Fibroblast of the aortic adventitia (primary cell): ENCODE measurements at places on chromosomes 3 and 15.

- no peak for DNase-seq
Measured at GRCh38 chr3:164879201-164879600, 199.1 kb downstream of the SI start.

DNA sequence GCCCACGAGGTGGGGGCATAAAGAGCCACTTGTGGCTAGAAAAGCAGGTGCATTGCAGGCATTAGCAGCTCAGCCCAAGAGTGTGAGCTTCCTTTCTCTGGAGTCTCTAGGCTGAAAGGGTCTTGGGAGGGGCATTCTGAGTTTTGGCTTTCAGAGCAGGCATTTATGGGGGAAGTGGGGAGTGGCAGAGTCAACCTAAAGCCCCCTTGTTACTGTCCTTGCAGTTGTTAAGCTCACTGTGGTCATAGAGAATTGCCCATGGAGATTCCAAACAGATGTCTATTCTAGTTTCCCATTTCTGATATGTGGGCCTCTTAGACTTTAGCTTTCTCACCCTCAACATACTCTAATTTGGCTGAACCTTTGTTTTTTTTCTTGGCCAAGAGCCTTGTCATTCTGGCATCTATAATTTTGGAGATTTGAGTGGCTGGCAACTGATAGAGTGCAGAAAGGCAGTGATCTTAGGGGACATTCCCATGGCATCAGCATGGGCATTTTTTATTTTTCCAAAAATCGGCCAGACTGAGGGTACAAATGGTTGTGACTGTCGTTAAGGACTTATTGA is 217.9 kb downstream of the THSD4 start:
- peak; percentile 15 for DNase-seq

- DNase-seq: no peak
Measured at GRCh38 chr15:63877713-63878271, 44.0 kb upstream of the HERC1 start.

- no peak for DNase-seq
Measured at GRCh38 chr15:51396921-51397320, 55.5 kb downstream of the GLDN start.

- DNase-seq: no peak
Measured at GRCh38 chr3:10341901-10342398, 21.0 kb upstream of the SEC13 start.

GRCh38 chr3:148955544-148956346 is 35.6 kb upstream of the GYG1 start:
- DNase-seq: peak; percentile 98

DNA sequence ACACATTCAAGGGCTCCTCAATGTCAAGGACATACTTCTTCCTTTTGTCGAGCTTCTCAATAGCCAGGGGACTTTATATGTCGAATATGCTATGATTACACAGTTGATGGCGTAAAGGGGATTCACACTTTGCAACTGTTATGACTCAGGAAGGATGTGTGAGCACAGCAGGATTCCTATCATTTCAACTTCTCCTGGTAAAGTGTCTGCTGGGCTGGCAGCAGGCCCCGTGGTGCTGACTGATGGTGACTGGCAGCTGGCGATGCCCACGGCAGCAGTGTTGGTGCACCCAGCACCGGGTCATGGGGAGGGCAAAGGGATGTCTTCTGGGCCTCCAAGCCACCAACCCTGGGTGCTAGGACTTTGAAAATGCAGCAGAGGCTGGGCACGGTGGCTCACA is 44.8 kb upstream of the GNB5 start:
- no peak for DNase-seq

DNA sequence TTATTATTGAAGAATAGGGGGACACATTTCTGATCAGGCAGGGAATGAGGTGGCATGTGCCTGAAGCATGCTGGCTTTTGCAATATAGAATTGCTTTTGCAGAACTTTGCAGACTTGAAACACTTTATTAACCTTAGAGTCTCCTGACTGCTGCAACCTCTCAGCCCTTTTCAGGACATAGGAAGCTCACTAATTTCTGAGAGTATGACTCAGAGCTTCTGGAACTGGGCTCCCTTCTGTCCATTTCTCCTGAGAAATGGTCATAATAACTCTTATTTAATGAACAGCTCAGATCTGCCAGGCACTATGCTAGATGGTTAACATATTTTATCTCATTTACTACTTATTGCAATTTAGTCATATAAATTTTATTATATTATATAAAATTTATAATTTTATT is 38.6 kb upstream of the DGKG start:
- DNase-seq: no peak

DNA sequence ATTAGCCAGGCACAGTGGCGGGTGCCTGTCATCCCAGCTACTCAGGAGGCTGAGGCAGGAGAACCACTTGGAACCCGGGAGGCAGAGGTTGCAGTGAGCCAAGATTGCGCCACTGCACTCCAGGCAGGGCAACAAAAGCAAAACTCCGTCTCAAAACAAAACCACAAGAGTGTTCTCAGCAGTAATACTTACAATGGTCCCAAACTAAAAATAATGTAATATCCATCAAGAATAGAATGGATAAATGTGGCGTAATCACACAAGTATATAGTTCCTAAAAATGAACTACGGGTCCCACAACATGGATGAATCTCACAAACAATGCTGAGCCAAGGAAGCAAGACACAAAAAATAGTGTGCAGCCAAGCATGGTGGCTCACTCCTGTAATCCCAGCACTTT is 39.2 kb downstream of the STAG1 start:
- no peak for DNase-seq

DNA sequence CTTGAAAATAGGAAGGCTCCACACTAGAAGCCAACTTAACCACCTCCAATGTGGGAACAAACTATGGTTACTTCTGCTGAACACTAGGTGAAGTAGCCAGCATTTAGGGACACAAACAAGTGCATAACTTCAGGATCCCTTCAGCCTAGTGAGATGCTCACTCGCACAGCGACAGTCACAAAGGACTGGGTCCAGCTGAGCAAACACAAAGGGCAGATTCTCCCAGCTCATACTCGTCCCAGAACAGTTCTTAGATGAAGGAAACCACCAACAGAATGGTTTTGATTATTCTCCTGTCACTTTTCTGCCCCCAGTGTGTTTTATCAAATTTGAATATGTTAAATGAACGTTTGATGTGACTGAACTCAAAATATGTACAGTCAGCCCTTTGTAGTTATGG is 201.6 kb downstream of the KCNAB1 start:
- DNase-seq: no peak

- DNase-seq: peak; percentile 8
Measured at GRCh38 chr15:76293361-76293760, 17.9 kb downstream of the ETFA start.

DNA sequence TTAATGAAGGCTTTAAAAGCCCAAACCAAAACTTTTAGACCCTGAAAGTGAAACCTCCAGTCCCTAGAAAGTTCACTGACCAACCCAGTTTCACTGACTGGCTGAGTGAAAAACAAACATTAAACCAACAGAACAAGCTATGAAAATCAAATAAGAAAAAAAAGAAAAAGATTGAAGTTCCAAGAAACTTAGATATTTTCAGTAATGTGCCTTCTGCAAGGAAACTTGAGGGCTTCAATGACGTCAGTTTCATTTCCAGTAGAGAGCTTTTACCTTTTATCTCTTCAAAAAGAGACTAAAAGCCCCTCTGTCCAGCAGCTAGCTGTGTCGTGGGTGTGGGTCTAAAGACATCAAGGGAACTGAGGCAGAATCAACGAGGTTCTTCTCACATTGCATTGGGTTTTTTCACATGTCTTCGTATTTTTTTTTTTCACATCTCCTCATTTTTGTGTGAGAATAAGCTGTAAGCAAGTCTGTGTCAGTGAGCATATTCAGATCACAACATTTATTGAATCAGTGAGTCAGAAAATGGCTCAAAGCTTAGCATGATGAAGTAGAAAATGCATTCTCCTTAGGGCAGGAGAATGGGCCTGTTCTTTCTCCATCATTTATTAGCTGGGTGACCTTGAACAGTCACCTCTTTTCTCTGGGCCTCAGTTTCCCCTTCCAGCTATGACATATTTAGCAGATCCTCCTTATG is 54.8 kb upstream of the BCL6 start:
- no peak for DNase-seq

DNA sequence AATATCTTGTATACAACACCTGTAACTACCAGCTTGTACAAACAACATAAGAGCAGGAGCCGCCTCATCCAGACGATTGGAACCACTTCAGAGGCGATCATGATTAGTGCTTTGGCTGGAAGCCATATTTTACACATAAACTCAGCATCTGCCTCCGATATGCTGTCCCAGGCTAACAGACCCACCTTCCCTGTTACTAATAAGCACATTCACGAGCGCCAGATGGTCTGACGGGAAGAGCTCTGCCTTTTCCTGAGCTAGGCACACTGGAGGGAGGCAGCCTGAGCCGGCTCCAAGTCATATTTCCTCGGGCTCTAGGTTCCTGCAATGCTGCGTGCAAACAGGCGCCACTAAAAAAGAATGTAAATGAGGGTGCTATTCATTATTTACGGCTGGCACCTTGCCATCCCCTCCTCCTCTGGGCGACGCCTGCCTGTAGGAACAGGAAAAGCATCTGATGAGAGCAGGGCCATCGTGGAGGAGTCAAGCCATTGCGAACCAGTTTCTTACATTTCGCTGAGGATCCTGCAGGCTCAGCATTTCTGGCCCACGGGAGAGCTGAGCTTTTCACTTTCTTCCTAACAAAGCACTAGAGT is 98.2 kb downstream of the ANXA2 start:
- no peak for DNase-seq

GRCh38 chr15:94457661-94458060 is 226.3 kb downstream of the MCTP2 start:
- DNase-seq: no peak

GRCh38 chr3:29978036-29978435 is 628.4 kb upstream of the TGFBR2 start:
- no peak for DNase-seq

- DNase-seq: no peak
Measured at GRCh38 chr3:72338082-72338941, 509.9 kb downstream of the SHQ1 start.

GRCh38 chr15:43883571-43883970 is 56.8 kb downstream of the WDR76 start:
- no peak for DNase-seq

DNA sequence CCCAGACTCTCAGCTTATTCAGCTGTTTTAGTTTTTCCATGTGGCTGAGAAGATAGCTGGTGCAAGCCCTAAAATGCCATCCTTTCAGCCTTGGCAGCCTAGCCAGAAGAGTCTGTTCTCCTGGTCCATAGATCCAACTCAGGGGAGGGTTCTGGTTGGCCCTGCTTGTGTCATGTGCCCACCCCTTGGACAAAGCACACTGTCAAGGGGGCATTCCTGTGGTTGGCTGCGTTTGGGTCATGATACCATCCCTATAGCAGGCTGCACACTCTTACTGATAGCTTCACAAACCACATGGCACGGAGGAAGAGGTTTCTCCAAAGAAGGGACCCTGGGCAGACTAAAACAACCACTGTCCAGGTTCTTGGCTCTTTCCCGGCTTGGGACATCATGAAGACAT is 8.4 kb upstream of the FSTL1 start:
- no peak for DNase-seq

DNA sequence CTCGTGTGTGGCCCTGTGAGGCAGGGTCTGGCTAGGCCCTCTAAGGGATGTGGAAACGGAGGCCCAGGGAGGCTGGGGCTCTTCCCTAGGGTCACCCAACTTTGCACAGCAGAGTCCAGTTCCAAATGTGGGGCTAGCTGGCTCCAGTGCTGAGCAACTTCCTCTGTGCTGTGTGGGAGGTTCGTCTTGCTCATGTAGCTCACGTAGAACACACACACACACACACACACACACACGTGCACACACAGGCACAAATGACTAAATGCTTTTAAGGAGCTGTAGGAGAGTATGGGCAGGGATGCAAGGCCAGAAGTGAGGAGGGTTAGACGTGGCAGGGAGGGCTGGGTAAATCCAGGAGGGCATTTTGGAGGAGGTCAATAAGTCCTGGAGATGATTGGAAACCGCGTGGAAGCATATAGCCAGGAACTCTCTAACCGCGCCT is 213.8 kb downstream of the RPLP1 start:
- peak; percentile 8 for DNase-seq

DNA sequence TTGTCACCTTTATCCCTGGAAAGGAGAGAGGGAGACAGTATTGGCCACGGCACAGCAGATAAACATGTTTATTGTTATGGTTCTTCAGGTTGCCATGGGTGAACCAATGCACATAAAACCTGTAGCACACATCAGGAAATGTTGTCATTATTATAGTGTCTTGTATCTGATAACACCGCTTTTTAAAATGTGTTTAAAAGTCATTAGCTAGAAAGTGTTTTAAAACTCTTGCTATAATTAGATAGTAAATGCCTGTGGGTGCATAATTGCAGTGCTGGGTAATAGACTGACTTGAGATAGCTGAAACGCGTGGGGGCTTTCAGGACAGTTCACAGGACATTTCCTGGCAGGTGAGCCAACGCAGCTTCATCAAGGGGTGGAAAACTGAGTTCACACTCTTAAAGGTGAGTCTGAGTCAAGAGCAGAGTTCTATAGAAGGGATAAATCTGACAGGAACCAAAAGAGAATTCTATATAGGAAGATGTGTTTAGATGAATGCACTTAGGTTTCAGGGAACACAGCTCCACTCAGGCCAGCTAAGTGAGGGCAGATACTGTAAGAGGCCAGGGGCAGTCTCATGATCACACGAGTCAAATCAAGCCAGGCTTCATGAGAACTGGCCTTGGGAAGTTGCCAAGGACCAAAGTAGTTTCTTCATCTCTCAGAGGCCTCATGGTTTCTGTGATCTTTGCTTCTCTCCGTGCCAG is 35.6 kb upstream of the PPP4R2 start:
- DNase-seq: peak; percentile 84

GRCh38 chr3:151631946-151632345 is 101.8 kb upstream of the AADACL2 start:
- DNase-seq: no peak

GRCh38 chr3:128805772-128806171 is 73.6 kb upstream of the ACAD9 start:
- DNase-seq: no peak

GRCh38 chr3:43289841-43290470 is 3.6 kb downstream of the SNRK start:
- no peak for DNase-seq
